ENCODE measurements at places on chromosomes 5 and 9.
A peak's percentile ranks its signal among the peaks of the same experiment; 100 is the strongest.

DNA sequence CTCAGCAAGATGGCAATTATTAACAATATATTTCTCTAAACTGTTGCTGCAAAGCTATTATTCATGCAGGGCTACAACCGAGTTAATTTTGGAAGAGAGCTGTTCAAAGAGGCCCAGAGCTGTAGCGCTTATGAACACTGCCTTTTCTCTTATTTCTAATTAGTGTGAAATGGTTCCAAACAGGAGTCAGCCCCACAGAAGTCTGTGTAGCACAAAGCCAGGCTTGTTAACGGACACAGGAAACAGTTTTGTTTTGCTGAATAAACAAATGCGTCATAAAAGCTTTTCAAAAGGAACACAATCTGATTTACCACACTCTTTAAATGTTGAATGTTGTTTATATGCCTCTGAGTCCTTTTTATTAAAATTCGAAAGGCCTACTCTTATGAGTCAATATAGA lies 396.5 kb downstream of the ANXA1 start:
- no peak for DNase-seq

- DNase-seq, result no peak
Measured at GRCh38 chr5:122462486-122462885, 150.4 kb downstream of the SNCAIP start.

GRCh38 chr9:95649801-95650213 lies 133.0 kb upstream of the PTCH1 start:
- DNase-seq, result no peak

- DNase-seq, result no peak
Measured at GRCh38 chr9:259405-260404, 45.0 kb downstream of the DOCK8 start.

DNA sequence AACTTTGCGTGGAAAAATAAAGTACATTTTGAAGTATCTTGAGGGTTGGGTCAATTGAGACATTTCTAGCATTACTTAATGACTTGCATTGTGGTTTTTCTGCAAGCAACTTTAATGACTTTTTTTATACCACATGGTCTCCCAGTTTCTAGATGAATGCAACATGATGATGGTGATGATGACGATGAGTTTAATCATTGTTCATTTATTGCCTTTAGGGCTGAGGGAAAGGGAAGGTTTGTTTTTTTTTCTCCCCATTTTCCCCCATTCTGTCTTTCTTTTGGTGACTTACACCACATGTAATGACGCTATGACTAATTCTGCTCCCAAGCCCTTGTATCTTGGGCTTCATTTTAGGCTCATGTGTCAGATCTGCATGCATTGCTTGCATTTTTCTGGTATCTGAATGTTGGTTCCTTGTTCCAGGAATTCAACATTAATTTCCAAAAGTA lies 57.7 kb upstream of the NXNL2 start:
- no peak for DNase-seq

DNA sequence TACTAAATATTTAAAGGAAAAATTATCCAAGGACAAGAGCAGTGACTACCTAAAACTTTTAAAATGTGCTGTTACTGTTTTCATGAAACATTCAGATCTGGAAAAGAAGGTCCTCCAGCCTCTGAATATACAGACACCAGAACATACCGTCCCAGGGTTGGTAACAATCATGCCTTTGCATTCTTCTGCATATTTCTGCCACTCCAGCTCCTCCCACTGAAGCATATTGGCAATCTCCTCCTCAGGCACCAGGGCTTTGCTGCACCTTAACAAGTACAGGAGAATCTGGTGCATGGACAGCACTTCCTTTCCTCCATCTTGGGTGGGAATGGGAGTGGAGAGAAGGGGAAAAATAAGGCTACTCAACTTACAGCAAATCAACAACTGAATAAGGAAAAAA lies 60.0 kb downstream of the DROSHA start:
- no peak for DNase-seq

- no peak for DNase-seq
Measured at GRCh38 chr5:119347991-119348390, 7.8 kb upstream of the TNFAIP8 start.

GRCh38 chr9:71629578-71630215 lies 138.6 kb downstream of the CEMIP2 start:
- DNase-seq, result no peak

- no peak for DNase-seq
Measured at GRCh38 chr9:130192382-130192999, 20.3 kb downstream of the NCS1 start.

DNA sequence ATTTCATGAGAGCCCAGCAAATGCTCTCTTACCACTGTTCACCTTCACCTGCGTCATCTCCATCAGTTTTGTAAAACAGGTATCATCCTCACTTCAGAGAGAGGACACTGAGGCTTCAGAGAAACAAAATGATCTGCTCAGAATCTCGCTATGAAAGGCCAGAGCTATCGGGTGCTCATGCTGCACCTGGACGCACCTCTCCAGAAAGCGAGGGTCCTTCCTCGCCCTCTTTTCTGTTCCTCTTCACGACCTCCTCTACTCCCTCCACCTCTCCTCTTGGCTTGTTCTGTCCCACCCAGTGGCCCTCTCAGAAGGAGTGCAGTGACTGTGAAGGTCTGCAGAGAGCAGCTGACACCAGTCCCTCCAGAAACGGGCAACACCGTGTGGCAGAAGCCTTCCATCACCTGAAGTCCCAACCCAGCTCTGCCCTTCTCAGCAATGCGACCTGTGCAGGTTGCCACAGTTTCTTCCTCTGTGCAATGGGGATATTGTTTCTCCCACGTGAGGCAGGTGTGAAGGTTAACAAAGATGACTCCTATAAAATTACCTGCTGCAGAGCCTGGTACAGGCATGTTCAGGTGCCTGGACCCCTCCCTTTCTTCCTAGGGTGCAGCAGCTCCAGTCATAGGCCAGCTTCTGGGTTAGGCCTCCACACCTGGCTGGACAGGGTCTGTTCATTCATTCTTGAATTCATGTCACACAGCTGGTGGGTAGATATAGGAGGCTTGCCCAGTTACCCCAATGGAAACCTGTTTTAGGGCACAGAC lies 45.3 kb upstream of the ANGPTL2 start:
- DNase-seq, result no peak

DNA sequence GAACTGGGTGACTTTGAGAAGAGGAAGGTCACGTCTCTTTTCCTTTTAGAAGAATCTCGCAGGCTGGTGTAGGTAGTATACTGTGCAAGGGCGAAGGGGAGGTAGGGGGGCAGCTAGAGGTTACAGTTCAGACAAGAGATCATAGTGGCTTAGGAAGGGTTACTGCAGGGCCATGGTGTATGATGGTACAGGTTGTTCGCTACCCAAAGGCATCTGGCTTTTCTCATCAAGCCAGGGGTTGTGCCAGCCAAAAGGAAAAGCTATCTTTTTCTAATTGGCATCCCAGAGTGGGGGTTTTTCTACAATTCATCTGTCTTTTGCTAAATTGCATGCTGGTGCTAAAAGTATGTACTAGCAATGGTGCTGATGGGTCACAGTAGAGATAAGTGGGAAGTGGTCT lies 22.8 kb downstream of the MAMDC2 start:
- no peak for DNase-seq

- no peak for DNase-seq
Measured at GRCh38 chr5:10543585-10544040, 20.3 kb upstream of the ANKRD33B start.

- DNase-seq, result no peak
Measured at GRCh38 chr5:72525816-72526215, 18.6 kb upstream of the ZNF366 start.

- no peak for DNase-seq
Measured at GRCh38 chr5:119302916-119303897, 52.6 kb upstream of the TNFAIP8 start.

DNA sequence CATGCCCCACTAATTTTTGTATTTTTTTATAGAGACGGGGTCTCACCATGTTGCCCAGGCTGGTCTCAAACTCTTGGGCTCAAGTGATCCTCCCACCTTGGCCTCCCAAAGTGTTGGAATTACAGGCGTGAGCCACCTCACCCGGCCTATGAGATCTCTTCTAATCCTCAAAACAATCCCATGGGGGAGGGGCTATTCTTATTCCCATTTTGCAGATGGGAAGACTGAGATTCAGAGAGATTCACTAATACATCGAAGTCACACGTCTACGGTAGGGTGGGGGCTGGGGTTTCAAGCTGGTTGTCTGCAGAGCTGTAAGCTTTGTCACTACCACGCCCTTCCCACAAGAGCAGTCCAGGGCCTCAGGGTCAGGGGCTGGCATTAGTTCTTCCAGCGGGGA lies 14.0 kb upstream of the NTNG2 start:
- DNase-seq, result no peak

DNA sequence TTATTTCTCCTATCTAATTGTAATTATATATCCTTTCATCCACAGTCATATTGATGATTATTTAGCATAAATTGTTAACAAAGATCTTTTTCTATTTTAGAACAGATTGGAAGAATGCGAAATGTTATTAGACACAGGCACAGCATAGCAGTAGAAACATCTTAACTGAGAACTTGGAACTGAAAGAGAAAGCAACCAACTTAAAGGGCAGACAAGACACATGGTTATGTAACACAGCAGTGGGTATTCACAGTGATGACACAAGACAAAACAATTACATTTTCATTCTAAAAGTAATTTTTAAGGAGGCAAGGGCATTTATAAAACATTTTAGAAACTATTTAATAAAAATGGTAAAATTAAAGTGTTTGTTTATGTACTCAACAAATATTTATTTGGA lies 57.7 kb upstream of the MEF2C start:
- DNase-seq, result no peak

- no peak for DNase-seq
Measured at GRCh38 chr5:154166901-154167791, 23.4 kb upstream of the GALNT10 start.

- DNase-seq, result no peak
Measured at GRCh38 chr5:132979976-132980375, 16.5 kb upstream of the AFF4 start.

GRCh38 chr5:175920231-175920811 lies 47.8 kb downstream of the THOC3 start:
- no peak for DNase-seq

GRCh38 chr5:137393196-137393993 lies 105.7 kb downstream of the SPOCK1 start:
- DNase-seq, result no peak

GRCh38 chr9:68974431-68974830 lies 39.5 kb downstream of the PRKACG start:
- DNase-seq, result no peak

DNA sequence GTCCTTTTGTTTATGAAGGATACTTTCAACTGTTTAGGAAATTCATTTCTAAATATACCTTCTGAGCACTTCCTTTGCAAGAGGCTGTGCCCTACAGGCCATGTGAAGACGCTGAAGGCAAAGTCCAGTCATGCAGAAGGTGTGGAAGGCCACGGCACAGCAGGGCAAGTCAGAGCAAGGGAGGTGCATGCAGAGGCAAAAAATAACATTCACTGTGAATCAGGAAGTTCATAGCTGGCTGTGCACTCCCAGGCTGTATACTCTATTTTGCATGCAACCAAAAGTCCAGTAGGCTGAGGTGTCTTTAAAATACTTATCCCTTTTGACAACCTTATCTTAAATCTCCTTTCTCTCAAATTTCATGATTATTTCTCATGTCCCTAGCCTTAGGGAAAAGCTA lies 50.3 kb downstream of the GNAQ start:
- no peak for DNase-seq

GRCh38 chr5:670396-671270 lies 22.5 kb downstream of the TPPP start:
- no peak for DNase-seq

- no peak for DNase-seq
Measured at GRCh38 chr9:110255034-110255462, 1.3 kb downstream of the TXN start.

- no peak for DNase-seq
Measured at GRCh38 chr9:73806876-73807275, 655.2 kb downstream of the ANXA1 start.

GRCh38 chr9:87556821-87557220 lies 59.2 kb downstream of the DAPK1 start:
- no peak for DNase-seq

GRCh38 chr5:35114698-35115097 lies 66.9 kb upstream of the AGXT2 start:
- no peak for DNase-seq

GRCh38 chr5:93532370-93532769 lies 48.6 kb downstream of the NR2F1-AS1 start:
- no peak for DNase-seq

GRCh38 chr9:8694983-8695588 lies 895.5 kb upstream of the DMAC1 start:
- DNase-seq, result no peak

- no peak for DNase-seq
Measured at GRCh38 chr5:121246971-121247370, 604.7 kb upstream of the FTMT start.

DNA sequence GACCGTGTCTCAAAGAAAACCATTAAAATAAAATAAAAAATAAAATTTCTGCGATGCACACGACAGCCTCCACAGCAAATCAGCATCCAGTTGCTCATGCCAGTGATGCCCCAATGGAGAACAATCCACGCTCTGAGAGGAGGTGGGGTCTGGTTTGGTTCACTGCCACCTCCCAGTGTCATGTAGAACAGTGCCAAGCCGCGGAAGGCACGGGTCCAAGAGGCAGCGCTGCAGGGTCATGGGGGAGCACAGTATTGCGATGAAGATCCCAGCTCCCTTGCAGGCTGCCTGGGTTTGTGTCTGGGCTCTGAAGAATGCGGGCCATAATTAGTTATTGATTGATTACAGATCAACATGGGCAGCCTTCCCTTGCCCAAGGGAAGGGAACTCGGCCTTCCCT lies 6.1 kb upstream of the CACFD1 start:
- no peak for DNase-seq

- DNase-seq, result no peak
Measured at GRCh38 chr5:16727755-16728325, 111.0 kb upstream of the RETREG1 start.

DNA sequence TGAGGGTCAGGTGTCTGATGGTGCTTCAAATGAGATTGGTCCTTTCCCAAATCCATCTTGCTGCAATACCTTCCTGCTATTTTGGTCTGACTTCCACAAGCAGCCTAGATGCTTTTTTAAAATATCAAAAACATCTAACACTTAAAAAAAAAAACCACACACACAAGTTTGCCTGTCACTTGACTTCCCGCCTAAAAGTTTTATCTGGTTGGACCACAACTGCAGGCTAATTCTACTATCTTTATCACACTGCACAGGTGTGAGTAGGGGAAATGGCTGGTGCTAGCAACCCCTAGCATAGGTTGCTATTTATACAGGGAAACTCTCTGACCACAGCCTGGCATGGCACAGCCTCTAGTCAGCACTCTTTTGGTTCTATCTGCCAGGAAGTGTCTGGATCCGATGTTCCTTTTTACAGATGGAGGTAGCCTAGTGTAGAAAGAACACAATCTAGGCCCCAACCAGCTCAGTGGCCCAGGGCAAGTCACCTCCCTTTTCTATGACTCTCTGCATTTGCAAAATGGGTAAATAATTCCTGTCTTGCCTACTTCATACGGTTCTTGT lies at the start of gene HEMGN:
Gene HEMGN (minus strand): TSS at position 92 of the 564 bp plus-strand sequence. CDS start 36 bp downstream, at position 56.
- peak; percentile 50 for DNase-seq

- no peak for DNase-seq
Measured at GRCh38 chr9:22129133-22129532, 120.0 kb upstream of the CDKN2B start.

- DNase-seq, result peak; percentile 71
Measured at GRCh38 chr9:97889941-97890887, 32.1 kb downstream of the TRMO start.
